Renal cortex interstitium (tissue), 15 donors: ENCODE measurements at places on chromosomes 5 and 9. TPM values are rescaled to one million over a fixed set of nuclear protein-coding genes. Genes with fewer than 3 reads are reported as not detected.

PTGES gene
- polyA plus RNA-seq = 5.0 TPM

PRDM9 gene
- not detected for polyA plus RNA-seq

IFNA13 gene
- not detected for polyA plus RNA-seq

KYAT1 gene
- polyA plus RNA-seq = 27.9 TPM

MTX3 gene
- polyA plus RNA-seq = 22.5 TPM

ZNF608 gene
- 81.9 TPM for polyA plus RNA-seq

KCNIP1 gene
- 9.5 TPM for polyA plus RNA-seq

ADGRD2 gene
- not detected for polyA plus RNA-seq

PROB1 gene
- 4.3 TPM for polyA plus RNA-seq

C9orf50 gene
- 0.69 TPM for polyA plus RNA-seq

PCDHGC3 gene
- 97.3 TPM for polyA plus RNA-seq

FGF18 gene
- polyA plus RNA-seq = 0.34 TPM

NUTM2G gene
- polyA plus RNA-seq = 0.31 TPM

TAF1L gene
- 0.09 TPM for polyA plus RNA-seq

PCA3 gene
- polyA plus RNA-seq = 0.92 TPM

FOXD4L4 gene
- polyA plus RNA-seq = not detected

STKLD1 gene
- polyA plus RNA-seq = 4.3 TPM

TTC23L gene
- polyA plus RNA-seq = 4.0 TPM

STPG3 gene
- polyA plus RNA-seq = 2.2 TPM
